ENCODE measurements at places on chromosomes 4 and X.

- DNase-seq: no peak
Measured at GRCh38 chrX:153725039-153725831, 579 bp downstream of the ABCD1 start.

DNA sequence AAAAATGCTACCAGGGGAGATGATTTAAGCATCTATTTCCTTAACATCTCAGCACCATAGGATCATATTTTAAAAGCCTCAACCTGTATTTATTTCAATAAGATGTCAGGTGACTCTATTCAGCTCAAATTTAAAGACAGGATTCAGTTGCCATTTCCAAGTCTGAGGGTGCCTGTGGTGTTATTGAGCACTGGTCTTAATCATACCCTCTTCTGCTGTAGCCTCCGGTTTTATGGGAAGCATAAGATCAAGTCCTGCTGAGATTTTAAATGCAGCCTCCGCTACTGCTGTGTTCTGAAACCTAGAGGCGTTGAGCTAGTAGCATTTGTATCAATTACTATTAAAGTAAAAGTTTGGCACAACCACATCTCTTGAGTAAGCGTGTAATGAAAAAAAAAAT, 185.7 kb upstream of the NWD2 start:
- DNase-seq: no peak

DNA sequence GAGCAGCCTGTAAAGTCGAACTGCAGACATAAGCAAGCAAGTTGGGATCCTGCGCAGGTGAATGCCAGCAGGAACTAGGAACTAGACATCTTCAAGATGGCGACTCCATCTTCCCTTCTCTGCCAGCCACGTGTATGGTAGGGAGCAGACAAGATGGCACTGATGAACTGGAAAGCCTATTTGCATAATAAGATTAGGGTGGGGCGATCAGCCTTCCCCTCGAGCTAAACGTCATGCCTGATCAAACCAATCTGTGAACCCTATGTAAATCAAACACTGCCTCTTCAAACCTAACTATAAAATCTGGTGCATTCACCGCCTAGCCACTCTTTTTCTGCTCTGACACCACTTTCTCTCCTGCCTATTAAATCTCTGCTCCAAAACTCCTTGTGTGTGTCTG, 28.1 kb upstream of the LGI2 start:
- no peak for DNase-seq

GRCh38 chr4:22532117-22532516, 16.3 kb upstream of the ADGRA3 start:
- DNase-seq: no peak

DNA sequence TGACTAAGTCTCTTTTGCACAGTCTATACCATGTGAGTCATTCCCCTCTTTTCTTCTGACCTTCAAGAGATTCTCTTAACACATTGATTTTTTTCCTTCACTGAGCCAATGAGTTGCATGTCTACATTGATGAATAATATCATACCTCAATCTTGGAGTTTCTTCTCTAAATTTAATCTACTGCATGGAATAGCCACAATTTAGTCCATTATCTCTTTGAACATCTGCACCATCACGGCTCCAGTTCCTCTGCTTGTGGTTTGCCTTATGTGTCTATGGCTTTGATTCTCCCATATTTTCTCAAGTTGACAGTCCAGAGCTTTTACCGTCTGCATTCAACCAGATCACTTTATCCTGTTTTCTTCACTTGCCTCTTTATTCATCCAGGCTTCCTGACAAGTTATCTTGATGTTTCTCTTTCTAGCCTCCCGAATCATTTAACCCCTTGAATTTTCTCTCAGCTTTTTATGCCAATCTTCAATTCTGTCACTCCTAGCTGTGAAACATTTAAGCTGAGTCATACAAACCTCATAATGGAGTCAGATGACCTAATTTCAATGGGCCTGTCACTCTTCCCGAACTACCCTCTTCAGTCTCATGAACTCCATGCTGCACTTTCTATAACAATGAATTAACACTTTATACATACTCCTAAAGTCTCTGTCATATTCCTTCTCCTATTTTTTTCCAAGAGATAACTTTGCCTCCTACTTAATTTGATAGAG, 222.3 kb downstream of the CPE start:
- DNase-seq: no peak

GRCh38 chrX:72027024-72027913, 104.4 kb downstream of the RTL5 start:
- DNase-seq: peak; percentile 33

DNA sequence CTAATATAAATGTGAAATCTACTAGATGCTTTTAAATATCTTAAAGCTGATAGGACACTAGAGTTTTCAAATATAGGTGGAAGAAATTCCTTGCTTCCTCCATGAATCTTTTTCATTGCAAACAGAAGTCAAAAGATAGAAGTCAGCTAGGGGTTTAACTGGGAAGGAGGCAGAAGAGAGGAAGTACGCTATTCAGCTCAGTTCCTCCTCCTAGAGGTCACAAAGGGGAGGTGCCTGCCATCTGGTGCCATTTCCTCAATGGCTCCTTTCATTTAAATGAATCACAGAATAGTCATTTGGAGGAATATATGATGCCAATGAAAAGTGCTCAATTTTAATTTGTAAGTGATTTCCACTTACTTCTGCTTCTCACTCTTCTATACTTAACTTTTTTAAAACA, 8.5 kb downstream of the COL25A1 start:
- DNase-seq: no peak

DNA sequence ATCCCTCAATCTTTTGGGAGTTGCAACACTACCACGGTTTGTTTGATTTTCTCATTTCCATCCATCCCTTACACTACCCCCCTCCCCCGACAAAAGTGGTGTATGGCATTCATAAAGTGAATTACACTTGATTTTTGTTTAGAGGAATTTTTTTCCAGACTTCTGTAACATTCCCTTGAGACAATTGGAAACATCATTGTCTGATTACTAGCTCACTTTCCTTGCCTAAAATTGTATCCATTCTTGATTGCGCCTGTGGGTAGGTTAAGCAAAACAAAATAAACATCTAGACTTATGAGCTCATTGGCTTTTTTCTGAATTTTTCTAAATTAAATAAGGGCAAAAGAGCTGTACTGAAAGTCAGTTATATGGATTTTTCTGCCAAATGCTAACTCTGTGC, 3.5 kb downstream of the GPC3 start:
- DNase-seq: no peak

DNA sequence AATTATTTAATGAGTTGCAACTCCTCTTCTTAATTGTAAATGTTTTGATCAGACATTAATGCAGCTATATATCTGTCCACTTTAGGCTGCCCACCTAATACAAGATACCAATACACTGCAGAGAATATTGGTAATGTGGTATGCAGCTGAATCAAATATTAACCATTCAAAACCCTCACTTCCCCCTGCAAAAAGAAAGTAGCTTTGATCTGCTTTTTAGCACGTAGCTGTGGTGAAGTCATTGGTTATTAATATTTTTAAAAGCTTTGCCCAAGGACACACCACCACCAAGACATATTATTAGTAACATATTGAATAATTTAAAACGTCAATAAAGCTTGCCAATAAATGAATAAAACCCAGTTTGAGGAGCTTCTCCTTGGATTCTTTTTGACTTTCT, 28.6 kb upstream of the CYP2U1 start:
- DNase-seq: no peak

DNA sequence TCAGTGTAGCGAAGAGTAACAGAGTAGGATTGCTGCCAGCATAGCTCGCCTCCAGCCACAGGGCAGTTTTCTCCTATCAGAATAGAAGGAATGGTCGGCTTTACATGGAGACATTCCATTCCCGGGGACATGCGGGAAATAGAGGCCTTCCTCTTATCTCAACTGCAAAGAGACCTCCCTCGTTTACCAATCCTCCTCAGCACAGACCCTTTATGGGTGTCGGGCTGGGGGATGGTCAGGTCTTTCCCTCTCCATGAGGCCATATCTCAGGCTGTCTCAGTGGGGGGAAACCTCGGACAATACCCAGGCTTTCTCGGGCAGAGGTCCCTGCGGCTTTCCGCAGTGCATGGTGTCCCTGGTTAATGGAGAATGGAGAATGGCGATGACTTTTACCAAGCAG, 285.0 kb downstream of the ASMT start:
- DNase-seq: no peak

DNA sequence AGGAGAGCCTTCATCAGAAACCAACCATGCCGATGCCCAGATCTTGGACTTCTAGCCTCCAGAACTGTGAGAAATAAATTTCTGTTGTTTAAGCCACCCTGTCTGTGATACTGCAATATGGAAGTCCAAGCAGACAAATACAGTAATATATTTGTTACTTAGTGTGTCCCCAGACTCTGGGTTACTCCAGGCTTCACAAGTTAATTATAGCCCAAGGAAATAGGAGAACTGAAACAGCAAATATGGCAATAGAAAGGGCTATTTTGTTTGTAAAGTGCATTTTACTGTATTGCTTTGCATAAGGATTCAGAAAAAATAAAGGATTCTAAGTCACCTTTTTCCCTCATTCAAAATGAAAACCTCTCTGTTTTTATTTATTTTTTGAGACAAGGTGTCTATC, 15.7 kb downstream of the TIGD4 start:
- no peak for DNase-seq

All from sigmoid colon (tissue), 7 donors.